ENCODE measurements at places on chromosomes 1 and 21. TPM values are rescaled to one million over a fixed set of nuclear protein-coding genes. Genes with fewer than 3 reads are reported as not detected.

EPHA10 gene
- not detected for total RNA-seq

ARMH1 gene
- 0.59 TPM for total RNA-seq

SOX13 gene
- 1.5 TPM for total RNA-seq

LCE1D gene
- total RNA-seq: not detected

NAV1 gene
- total RNA-seq: 123 TPM

SPRR2G gene
- not detected for total RNA-seq

C1orf141 gene
- not detected for total RNA-seq

ERVH48-1 gene
- not detected for total RNA-seq

ZFP69 gene
- 3.7 TPM for total RNA-seq

TRAF3IP3 gene
- total RNA-seq: not detected

DCST1 gene
- not detected for total RNA-seq

TRIM63 gene
- not detected for total RNA-seq

TNFRSF4 gene
- total RNA-seq: 0.14 TPM

CLEC20A gene
- total RNA-seq: not detected

LRRC7 gene
- total RNA-seq: 0.46 TPM

ST6GALNAC5 gene
- total RNA-seq: 140 TPM

PTAFR gene
- 0.05 TPM for total RNA-seq

HAPLN2 gene
- 0.14 TPM for total RNA-seq

TMEM63A gene
- total RNA-seq: 29.4 TPM

TTC34 gene
- total RNA-seq: 0.18 TPM

JMJD4 gene
- total RNA-seq: 37.0 TPM

KDM5B gene
- 109 TPM for total RNA-seq

CHRM3 gene
- total RNA-seq: 2.8 TPM

TNFSF18 gene
- total RNA-seq: 0.30 TPM

NLRP3 gene
- total RNA-seq: 2.4 TPM

NEGR1 gene
- total RNA-seq: 22.6 TPM

RGS13 gene
- not detected for total RNA-seq

GSTM5 gene
- 1.8 TPM for total RNA-seq

KRTAP20-2 gene
- not detected for total RNA-seq

SPATA21 gene
- not detected for total RNA-seq

All from smooth muscle cell of the umbilical artery (primary cell).